ENCODE measurements at places on chromosomes 16 and 17.

DNA sequence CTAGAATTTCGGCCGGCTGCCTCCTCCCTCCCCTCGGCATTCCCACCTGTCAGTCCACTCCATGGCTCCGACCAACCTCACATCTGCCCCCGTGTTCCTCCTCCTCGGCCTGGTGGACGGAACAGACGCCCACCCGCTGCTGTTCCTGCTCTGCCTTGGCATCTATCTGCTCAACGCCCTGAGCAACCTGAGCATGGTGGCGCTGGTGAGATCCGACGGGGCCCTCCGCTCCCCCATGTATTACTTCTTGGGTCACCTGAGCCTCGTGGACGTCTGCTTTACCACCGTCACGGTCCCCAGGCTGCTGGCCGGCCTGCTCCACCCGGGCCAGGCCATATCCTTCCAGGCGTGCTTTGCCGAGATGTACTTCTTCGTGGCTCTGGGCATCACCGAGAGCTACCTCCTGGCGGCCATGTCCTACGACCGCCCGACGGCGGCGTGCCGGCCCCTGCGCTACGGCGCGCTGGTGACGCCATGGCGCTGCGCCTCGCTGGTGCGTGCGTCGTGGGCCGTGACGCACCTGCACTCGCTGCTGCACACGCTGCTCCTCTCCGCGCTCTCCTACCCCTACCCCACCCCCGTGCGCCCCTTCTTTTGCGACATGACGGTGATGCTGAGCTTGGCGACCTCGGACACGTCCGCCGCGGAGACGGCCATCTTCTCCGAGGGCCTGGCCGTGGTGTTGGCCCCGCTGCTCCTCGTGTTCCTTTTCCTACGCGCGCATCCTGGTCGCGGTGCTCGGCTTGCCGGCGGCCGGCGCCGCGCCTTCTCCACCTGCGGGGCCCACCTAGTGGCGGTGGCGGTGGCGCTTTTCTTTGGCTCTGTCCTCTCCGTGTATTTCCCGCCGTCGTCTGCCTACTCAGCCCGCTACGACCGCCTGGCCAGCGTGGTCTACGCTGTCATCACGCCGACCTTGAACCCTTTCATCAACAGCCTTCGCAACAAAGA lies at the start of gene OR3A2:
Gene OR3A2 (minus strand): TSS at position 440 of the 948 bp plus-strand sequence.
- no peak for DNase-seq

GRCh38 chr17:35101036-35101435 lies 18.6 kb downstream of the RAD51D start:
- DNase-seq = no peak

DNA sequence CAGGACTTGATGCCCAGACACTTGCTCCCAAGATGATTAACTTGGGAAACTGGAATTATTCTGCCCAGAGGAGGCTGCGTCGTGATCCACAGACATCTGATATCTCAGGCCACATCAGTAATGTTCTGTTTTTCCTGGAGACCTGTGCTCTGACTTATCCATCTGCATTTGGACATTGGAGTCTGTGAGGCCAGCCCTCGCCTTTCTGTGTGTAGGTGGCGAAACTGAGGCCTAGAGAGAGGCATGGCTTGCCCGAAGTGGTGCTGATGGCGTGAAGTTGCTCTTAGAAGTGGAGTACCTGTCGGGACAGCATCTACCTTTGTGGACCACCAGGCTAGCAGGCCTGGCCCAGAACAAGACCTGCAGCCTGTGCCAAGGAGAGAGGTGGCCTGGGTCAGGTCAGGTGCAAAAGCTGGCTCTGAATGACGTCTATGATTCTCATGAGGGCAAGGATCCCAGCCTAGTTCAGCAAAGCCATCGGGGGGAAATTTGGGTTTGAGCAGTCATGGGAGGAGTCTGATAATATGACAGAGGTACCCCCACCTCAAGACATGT lies 186.8 kb upstream of the ZNF469 start:
- no peak for DNase-seq

- DNase-seq = no peak
Measured at GRCh38 chr17:57099165-57099564, 14.1 kb downstream of the AKAP1 start.

GRCh38 chr16:28830531-28830930 lies 7.7 kb downstream of the ATXN2L start:
- no peak for DNase-seq

- DNase-seq = peak; percentile 24
Measured at GRCh38 chr17:48100591-48101011, 677 bp downstream of the CBX1 start.

DNA sequence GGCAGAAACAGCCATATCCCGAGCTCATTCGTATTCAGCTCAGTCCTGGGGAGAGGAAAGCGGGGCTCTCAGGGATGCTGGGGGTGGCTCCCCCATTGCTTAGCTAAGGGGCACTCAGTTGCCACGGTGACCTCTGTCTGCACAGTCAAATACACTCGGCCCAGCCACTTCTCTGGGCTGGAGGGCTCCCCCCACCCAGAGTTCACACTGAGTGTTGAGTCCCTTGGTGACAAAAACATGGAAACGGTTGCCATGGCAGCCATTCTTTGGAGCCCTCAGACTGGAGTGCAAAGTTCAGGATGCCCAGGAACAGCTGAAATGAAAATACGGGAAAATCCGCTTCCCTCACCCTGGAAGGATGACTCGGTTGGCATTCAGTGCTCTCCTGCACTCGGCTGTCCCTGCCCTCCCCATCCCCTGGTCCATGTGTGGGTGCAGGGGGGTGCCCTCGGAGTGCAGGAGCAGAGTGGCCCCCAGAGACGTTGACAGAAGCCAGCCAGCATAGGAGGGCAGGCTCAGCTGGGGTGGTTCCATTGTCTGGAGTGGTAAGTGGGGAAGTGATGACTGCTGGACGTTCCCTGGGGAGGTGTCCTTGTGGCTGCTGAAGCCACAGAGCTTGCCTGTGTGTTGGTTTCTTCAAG lies 216.5 kb downstream of the NTN1 start:
- DNase-seq = no peak

GRCh38 chr16:6008670-6009069 lies 911.1 kb upstream of the EEF2KMT start:
- DNase-seq = no peak

DNA sequence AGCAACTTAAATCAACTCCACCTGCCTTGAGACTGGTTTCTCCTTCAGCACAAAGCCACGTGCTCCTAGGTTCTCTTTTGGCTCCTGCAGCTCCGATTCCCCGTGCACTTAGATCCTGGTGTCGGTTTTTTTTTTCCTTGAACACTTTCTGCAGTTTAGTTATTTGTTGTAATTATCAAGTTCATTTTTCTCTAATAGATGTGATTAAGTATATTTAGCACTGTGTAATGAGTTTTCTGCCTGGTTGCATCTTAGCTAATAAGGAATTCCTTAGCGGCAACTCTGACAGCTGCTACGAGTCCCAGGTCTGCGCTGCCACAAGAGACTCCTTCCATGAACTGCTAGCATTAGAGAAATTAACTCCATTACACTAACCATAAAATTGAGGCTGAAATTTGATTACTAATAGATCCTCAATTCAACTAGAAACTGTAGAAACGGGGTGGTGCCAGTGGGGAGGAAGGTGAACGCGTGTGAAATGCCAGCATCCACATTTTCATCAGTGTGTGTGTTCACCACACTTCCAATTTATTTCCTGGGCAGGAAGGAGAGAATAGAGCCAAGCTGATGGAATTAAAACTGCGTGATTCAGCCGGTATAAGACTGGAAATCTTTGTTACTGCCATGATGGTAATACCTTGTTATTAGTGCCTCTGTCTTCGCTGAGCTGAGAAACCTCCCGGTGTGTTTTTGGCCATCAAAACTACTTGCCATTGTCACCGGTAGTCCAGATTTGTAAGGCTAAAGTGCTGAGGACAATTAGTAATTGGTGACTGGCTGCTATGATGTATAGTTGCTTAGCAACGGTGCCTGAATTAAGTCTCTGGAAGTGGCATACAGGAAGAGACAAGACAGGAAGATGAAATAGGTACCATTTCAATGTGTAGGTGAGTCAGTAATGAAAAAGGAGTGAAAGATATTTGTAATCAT lies 232.4 kb downstream of the IRX3 start:
- DNase-seq = no peak

DNA sequence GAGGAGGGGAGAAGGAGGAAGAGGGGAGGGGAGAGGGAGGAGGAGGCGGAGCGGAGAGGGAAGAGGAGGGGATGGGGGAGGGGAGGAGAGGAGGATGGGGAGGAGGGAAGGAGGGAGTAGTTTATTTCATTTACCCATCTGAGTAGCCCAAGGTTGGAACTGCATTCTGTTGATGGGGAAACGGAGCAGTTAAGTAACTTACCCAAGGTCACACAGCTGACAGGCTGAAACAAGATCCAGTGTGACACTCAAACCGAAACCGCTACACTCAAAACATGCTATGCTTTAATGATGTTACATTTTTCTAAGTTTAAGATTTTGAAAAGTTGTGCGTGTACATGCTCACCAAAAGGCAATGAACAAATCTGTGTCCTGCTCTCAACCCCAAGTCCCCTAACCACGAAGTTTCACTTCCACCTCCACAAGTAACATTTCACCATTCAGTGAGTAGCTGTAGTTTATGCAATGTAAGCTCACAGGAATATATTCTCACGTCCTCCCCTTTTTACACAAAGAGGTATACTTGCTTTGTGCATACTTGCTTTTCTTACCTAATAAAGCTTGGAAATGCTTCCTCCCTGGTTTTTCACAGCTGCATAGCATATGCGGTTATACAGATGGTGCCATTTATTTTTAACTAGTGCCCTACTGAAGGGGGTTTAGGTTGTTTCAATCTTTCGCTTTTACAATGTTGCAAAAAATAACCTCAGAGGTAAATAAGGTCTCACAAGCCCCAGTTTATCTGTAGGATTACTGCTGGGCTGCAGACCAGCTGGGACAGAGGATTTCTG lies 275.3 kb downstream of the PARN start:
- DNase-seq = no peak

GRCh38 chr16:76081967-76082366 lies 195.2 kb upstream of the CNTNAP4 start:
- DNase-seq = no peak

- DNase-seq = peak; percentile 43
Measured at GRCh38 chr17:44219108-44219615, 313 bp downstream of the UBTF start.

- DNase-seq = no peak
Measured at GRCh38 chr17:14470417-14470816, 169.5 kb downstream of the HS3ST3B1 start.

DNA sequence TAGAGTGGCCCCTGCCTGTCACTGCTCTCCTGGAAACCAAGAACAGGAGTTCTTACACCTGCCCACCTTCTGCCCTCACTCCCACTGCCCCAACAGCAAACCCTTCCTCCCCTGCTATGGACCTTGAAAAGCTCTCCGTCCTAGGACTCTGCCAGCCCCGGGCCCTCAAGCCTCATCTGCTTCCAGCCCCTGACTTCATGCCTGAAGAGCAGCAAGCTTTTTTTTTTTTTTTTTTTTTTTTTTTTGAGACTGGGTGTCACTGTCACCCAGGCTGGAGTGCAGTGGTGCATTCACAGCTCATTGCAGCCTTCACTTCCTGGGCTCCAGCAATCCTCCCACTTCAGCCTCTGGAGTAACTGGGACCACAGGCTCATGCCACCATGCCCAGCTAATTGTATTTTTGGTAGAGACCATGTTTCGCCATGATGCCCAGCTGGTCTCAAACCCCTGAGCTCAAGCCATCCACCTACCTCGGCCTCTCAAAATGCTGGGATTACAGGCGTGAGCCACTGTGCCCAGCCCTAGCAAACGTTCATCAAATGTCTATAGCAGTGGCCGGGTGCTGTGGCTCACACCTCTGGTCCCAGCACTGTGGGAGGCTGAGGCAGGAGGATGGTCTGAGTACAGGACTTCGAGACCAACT lies 16.9 kb downstream of the CARHSP1 start:
- DNase-seq = no peak

DNA sequence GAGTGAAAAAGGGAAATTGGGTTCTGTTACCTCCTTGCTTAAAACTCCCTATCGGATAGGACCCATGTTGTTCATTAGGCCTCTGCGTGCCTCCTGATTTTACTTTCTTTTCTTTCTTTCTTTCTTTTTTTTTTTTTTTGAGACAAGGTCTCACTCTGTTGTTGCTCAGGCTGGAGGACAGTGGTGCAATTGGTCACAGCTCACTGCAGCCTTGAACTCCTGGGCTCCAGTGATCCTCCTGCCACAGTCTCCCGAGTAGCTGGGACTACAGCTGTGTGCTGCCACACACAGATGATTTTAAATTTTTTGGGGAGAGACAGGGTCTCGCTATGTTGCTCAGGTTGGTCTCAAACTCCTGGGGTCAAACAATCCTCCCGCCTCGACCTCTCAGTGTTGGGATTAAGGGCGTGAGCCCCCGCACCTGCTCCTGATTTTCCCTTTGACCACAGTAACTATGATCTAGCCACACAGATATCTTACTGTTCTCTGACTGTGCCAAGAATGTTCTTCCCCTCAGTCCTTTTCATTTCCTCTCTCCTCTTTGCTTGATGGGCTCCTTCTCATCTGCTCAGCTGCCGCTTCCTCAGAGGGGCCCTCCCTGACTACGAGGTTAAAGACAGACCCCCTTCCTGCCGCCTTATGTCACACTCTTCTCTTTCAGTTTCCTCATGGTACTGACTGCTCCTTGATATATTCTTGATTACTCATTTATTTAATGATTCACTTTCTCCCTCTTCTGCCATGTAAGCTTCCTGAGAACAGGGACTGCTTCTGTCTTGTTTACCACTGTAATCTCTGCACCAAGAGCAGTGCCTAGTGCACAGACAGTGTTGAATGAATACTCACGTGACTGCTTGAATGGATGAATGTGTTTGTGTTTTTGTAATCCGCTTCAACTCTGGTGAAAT lies 44.3 kb downstream of the LCMT1 start:
- peak; percentile 45 for DNase-seq

DNA sequence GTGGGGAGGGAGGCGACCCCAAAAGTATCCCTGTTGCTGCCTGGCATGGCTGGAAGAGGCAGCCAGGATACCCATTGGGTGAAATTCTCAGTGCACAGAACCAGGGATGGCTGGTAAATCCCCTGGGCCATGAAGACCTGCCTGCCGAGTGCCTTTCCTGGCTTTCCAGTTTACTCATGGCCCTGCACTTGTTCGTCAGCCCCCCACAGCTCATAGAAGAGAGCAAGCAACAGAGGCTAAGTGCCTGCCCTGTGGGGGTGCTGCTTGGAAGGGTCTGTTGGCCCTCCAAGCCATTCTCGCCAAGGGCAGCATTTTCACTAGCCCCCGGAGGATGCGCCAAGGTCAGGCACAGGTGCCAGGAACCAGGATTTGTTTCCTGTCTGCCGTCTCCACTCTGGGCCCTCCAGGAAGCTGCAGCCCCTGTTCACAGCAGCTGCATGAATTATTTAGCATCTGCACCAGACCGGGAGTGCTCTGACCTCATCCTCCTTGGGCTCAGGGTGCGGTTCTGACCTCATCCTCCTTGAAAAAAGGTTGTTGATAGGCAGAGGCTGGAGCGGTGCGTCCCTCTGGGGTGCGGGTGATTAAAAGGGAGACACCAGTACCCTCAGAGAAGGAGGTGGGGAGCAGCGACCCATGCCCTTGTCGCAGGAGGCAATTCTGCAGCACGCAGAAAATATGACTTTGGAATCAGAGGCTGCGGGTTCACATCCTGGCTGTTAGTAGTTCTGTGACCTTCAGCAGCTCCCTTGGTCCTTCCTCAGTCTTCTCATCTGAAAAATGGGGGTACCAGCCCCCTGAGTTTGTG lies 14.2 kb upstream of the CD300A start:
- DNase-seq = no peak

- no peak for DNase-seq
Measured at GRCh38 chr16:26981266-26981938, 85.3 kb upstream of the C16orf82 start.

GRCh38 chr17:32266389-32267301 lies 1.0 kb downstream of the RHBDL3 start:
- no peak for DNase-seq

- no peak for DNase-seq
Measured at GRCh38 chr16:28913946-28914724, 10.9 kb downstream of the RABEP2 start.

Measured in RCC 7860 (cell line).